NT2/D1 (cell line): ENCODE measurements at places on chromosomes 11 and 22.

GRCh38 chr11:32137869-32138268, 47.0 kb downstream of the RCN1 start:
- DNase-seq: no peak

DNA sequence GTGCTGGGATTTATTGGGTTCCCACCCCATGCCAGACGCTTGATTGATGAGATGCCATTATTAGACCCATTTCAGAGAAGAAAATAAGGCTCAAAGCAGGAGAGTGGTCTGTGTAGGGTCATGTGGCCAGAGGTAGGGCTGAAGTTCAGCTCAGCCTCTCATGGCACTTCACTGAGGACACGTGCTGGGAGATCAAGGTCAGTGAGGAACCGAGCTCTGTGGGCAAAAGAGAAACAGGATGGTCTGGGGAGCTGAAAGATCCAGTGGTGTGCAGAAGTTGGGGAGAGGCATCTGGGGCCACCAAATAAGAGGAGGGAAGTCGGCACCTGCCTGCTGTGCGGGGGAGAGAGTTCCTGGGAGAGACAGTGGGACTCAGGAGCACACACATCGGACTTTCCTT, 19.6 kb downstream of the RHOD start:
- no peak for DNase-seq

DNA sequence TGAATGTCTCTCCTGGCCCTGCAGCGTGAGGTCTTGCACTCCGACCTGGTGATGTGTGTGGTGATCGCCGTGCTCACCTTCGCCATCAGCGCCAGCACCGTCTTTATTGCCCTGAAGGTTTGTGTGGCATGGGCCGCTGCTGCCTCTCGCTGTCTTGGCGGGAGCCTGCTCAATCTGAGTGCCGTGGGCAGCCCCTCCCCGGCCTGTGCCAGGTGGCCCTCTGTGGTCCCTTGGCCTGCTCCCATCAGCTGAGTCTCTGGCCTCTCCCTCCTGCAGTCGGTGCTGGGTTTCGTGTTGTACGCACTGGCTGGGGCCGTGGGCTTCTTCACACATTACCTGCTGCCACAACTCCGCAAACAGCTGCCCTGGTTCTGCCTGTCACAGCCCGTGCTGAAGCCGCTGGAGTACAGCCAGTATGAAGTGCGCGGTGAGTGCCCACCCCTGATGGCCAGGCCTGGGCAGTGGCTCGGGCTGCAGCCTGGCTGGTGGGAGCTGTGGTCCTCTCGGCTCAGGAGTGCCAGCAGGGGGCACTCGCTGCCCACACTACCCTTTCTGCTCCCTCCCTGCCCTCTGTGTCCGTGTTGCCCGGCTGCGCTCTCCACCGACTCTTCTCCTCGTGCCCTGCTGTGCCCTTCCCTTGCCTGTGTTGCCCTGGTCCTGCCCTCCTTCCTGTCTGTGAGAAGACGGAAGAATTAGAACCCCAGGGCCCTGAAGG, 10.2 kb downstream of the PCNX3 start:
- no peak for DNase-seq

DNA sequence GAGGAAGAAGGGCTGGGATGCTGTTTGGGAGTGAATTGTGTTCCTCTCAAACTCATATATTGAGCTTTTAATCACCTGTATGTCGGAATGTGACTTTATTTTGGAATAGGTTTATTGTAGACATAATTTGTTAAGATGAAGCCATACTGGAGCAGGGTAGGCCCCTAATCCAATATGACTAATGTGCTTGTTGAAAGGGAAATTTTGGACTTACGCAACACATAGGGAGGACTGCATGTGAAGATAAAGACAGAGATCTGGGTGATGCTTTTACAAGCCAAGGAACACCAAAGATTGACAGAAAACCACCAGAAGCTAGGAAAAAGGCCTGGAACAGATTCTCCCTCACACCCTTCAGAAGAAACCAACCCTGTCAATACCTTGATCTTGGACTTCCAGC, 43.2 kb upstream of the OVCH2 start:
- DNase-seq: no peak

DNA sequence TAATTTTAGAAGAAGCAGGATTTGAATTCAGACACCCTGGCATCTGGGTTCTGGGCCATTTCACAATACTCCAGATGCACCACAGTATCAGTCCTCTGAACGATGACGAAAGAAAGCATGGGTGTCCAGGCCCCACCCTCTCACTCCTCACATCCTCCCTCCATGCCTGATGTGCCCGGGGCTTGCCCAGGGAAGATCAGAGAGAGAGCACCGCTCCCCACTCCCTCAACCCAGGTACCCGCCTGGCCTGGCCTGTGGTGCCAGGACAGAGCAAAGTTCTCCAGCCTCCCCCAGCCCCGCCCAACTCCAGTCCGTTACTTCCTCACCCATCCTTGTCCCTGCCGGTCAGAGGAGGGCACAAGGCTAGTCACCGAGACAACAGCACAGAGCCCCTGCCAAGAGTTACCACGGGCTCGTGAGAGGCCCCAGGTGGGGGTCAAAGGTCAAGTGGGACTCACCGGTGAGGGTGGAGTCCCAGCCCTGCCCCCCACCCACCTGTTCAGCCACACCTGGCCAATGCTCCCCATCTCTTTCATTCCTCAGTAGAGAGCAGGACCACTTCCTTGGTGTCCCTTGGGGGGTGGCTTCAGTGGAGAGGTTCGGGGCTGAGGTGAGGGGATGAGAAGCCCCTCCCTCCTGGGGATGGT, 8.1 kb downstream of the BCL9L start:
- DNase-seq: no peak

GRCh38 chr22:38239101-38239761, 33.6 kb downstream of the TMEM184B start:
- DNase-seq: no peak

GRCh38 chr11:26608507-26609146, 36.6 kb upstream of the MUC15 start:
- DNase-seq: no peak

GRCh38 chr11:128302425-128303186, 284.8 kb downstream of the ETS1 start:
- DNase-seq: no peak

DNA sequence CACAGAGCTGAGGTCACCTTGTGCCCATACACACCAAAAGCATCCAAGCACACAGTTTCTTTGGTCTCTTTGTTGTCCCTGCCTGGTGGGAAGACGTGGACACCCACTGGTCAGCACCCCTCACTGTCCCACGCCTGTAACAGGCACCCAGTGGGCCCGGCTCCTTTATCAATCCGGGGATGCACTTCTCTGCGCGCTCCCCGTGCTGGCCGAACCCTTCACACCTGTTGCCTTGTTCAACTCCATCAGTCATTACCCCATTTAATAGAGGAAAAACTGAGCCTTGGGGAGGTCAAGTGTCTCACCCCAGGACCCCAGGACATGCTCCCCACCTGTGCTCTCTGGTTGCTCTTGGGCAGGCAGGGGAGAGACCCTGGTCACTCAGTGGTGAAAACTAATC, 49.7 kb upstream of the FGF3 start:
- DNase-seq: no peak

DNA sequence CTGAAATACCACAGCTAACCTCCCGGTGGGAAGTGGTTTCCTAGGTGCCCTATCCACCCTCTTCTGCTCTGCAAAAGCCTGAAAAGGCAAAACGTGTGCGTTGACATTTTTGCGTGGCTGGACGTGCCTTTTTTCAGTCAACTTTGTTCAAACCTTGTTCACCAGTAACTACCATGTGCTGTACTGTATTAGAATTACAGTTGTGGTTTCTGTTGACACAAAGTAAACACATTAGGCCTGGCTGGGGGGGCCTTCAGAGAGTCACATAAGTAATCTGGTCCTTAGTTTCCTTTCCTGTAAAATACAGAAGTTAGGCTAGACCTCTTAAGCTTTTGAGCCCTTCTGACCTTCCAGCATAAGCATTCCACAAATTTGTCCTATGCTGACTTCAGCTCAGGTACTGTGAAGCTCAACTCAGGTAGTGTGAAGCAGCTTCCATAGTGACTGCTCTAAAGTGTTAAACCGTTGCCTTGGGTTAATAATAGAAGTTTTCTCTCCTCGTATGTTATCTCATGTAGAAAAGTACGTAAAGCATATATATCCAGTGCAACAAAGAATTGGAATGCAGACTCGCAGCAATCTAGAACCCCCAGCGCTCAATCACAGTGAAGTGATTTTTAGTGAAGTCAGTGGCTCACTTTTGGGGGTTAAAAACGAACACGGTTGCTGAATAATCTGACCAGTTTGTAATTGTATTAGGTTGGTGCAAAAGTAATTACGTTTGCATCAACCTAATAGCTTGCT, 1.8 kb downstream of the EWSR1 start:
- DNase-seq: no peak
